ENCODE measurements at places on chromosomes 16 and 17. TPM values are rescaled to one million over a fixed set of nuclear protein-coding genes. Genes with fewer than 3 reads are reported as not detected.
A peak's percentile ranks its signal among the peaks of the same experiment; 100 is the strongest.

- DNase-seq = no peak
Measured at GRCh38 chr16:6095414-6095813, 997.8 kb upstream of the EEF2KMT start.

- DNase-seq = no peak
Measured at GRCh38 chr17:45914047-45914717, 19.8 kb downstream of the MAPT start.

Gene CD300H
- not detected for polyA plus RNA-seq

- no peak for DNase-seq
Measured at GRCh38 chr16:85047867-85048455, 20.4 kb downstream of the KIAA0513 start.

DNA sequence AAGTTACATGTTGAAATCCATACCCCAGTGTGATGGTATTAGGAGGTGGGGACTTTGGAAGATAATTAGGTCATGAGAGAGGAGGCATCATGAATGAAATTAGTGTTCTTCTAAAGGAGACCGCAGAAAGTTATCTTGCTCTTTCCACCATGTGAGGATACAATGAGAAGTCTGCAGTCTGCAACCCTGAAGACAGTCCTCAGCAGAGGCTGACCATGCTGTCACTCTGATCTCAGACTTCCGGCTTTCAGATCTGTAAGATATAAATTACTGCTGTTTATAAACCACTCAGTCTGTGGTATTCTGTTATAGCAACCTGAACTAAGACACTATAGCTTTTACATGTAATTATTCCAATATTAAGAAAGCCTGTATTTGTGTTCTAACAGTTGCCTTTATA, 116.7 kb upstream of the CES5A start:
- DNase-seq = peak; percentile 33

Gene IL4R
- polyA plus RNA-seq = 16.1 TPM

GRCh38 chr17:62062944-62063343, 2.1 kb downstream of the MED13 start:
- no peak for DNase-seq

GRCh38 chr16:89364606-89365005, 125.8 kb downstream of the ANKRD11 start:
- peak; percentile 75 for DNase-seq

Gene CNTNAP1
- polyA plus RNA-seq = 74.3 TPM

DNA sequence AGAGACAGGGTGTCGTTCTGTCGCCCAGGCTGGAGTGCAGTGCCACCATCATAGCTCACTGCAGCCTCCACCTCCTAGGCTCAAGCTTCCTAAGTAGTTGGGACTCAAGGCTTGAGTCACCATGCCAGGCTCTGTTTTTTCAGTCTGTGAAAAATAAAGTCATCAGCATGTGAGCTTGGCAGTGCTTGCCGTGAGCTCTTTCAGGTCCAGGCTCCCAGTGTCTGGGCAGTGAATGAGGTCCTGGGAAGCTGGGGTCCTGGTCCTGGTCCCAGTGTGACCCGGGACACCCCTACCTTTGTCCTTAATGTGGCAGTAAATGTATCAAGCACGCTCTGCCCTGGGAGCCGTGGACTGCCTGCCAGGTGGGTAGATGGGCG, 22.9 kb upstream of the RPL13 start:
- no peak for DNase-seq

- peak; percentile 79 for DNase-seq
Measured at GRCh38 chr17:38420518-38420917, 7.7 kb upstream of the ARHGAP23 start.

GRCh38 chr16:49452108-49452507, 78.5 kb downstream of the C16orf78 start:
- no peak for DNase-seq

- DNase-seq = no peak
Measured at GRCh38 chr17:58282442-58282841, 1.7 kb upstream of the MPO start.

GRCh38 chr17:36184023-36184765, 7.8 kb upstream of the TBC1D3B start:
- DNase-seq = peak; percentile 20

GRCh38 chr16:17213025-17213424, 257.7 kb downstream of the XYLT1 start:
- no peak for DNase-seq

Gene LCAT
- 11.1 TPM for polyA plus RNA-seq

Gene CCL17
- not detected for polyA plus RNA-seq

GRCh38 chr16:10876799-10877341, at the start of gene CIITA:
CIITA (plus strand) TSS chr16:10877202; CDS start chr16:10877331, 129 bp downstream.
- DNase-seq = no peak

GRCh38 chr17:47703191-47703591, 9.2 kb downstream of the TBKBP1 start:
- DNase-seq = no peak

DNA sequence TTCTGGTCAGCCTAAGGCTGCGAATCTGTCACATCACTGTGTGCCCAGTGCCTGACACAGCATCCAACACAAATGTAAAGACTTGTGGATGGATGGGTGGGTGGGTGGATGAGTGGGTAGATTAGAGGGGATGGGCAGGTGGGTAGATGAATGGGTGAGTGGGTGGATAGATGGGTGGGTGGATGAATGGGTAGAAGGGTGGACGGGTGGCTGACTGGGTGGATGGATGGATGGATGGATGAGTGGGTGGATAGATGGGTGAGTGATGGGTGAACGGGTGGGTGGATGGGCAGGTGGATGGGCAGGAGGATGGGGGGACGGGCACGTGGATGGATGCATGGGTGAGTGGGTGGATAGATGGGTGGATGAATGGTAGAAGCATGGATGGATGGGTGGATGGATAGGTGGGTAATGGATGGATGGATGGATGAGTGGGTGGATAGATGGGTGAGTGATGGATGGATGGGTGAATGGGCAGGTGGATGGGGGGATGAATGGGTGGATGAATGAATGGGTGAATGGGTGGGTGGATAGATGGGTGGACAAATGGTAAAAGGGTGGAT, 31.1 kb upstream of the ZFPM1 start:
- no peak for DNase-seq

DNA sequence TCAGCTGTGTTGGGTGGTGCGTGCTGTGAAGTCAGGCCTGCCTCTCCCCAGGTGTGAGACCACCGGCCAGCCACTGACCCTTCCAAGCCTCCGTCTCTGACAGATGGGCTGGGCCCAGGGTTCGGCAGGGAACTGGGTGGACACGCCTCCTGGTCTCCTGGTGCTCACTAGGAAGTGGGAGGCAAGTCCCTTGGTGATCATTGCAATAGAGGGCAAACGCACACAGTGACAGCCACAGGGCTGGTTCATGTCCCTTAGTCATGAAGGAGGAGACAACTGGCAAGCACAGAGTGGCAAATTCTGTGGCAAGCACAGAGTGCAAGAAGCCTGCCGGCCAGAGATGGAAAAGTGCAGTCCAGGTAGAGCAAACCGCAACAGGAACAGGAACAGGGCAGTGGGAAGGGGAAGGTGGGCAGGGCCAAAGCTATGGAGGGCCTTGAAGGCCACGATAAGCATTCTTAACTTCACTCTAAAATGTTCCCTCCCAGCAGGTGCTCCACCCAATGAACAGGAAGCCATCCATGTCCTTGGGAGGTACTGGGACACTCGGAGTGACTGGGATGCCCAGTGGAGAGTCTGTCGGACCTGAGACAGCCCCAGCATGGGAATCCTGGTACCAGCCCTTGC, 21.9 kb downstream of the USP7 start:
- DNase-seq = no peak

GRCh38 chr17:18231164-18231563, 5.7 kb downstream of the LLGL1 start:
- DNase-seq = no peak

- no peak for DNase-seq
Measured at GRCh38 chr16:29316761-29317183, 89.7 kb downstream of the NPIPB11 start.

DNA sequence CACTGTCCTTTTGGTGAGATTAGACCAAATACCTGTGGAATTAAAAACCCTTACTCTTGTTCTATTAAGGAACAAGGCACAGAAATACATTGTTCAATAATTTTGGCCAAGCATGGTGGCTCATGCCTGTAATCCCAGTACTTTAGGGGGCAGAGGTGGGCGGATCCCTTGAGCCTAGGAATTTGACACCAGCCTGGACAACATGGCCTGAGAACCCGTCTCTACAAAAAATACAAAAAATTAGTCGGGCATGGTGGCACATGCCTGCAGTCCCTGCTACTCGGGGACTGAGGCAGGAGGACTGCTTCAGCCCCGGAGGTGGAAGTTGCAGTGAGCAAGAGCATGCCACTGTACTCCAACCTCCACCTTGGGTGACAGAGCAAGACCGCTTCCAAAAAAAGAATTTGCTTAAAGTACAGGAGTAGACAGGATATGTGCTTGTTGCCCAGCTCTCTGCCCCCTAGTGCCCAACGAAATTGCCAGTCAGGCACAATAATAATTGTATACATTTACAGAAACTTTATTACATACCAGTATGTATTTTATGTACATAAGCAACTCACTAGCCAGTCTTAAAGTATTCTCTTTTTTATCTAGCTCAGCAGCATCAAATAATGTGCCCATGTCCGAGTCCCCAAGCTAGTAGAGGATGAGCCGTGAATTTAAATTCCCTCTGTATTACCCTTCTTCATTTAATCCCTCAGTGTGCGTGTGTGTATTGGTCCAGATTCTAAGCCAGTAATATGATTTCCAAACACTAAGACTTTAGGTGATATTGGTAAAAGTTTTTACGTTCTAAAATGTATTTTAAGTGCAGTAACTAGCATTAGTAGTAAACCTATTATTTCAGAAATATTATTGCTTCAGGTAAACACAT, 1.4 kb downstream of the THUMPD1 start:
- peak; percentile 6 for DNase-seq

Gene ATP2C2
- 0.33 TPM for polyA plus RNA-seq

- no peak for DNase-seq
Measured at GRCh38 chr17:64638552-64639203, 23.4 kb downstream of the SMURF2 start.

Gene HOXB4
- polyA plus RNA-seq = 0.03 TPM

GRCh38 chr16:23359092-23359760, 57.1 kb downstream of the SCNN1B start:
- no peak for DNase-seq

Gene HBA2
- polyA plus RNA-seq = not detected

DNA sequence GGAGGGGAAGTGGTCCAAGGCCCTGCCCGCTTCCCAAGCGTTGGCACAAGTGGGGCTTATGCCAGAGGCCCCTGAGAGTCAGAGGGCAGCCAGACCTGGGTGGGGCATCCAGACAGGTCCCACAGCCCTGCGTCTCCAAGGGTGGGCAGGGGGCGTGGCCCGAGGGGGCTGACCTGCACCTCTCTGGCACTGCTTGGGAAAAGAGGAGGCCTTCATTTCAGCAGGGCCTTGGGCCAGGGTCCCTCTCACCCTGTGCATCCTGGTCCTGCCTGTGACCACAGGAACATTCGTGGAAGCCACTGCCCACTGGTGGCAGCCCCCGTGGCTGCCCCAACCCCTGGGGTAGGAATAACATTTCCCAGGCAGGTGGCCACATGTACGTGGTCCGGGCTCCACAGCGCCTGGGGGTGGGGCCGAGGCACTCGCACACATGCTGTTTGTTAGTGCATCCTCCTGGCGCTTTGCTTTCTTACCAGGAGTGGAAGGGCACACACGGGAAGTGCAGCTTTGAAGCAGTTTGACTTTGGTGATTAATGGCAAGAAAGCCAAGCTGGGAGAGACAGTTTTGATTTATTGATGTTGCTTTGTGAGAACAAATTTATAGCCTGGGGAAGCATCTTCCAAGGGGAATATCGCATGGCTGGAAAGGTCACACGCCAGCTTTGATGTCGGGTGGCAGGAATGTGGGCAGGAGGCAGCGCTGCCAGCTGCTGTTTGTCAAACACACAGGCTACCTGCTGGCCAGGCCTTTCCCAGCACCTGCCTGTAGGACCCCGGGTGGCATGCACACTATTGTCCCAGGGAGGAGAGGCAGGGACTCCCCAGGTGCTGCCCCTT, 4.3 kb downstream of the CENPX start:
- DNase-seq = no peak

Gene CBLN1
- not detected for polyA plus RNA-seq

DNA sequence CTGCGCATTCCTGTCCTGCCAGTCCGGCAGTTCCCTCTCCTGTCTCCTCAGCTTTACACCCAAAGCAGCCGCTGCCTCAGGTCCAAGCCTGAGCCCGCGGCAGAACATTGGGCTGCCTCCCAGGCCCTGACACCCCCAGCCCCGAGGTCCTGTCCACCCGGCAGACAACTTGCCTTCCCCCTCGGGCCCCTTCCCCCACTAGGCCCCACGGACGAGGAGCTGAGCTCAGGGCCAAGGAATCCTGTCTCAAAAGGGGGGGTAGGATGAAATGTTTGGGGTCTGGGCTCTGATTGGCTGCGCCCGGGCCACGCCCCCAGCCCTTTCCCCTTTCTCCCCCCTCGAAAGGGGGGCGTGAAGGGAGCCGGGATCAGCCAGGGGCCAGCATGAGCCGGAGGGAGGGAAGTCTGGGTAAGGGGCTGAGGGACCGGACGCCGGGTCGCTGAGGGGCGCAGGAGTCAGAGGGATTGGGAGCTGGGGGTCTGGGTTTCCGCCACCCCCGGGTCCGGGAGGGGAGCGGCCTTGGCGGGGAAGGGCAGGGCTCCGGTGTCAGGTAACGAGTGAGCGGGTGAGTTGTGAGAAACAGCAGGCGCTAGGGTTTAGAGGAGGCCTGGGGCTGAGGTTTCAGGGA, at the start of gene CTF1:
CTF1 (plus strand) TSS at position 354 of the 628 bp plus-strand sequence; CDS start at position 384, 30 bp downstream.
- DNase-seq = peak; percentile 85

Gene SRCAP
- 5.6 TPM for polyA plus RNA-seq

DNA sequence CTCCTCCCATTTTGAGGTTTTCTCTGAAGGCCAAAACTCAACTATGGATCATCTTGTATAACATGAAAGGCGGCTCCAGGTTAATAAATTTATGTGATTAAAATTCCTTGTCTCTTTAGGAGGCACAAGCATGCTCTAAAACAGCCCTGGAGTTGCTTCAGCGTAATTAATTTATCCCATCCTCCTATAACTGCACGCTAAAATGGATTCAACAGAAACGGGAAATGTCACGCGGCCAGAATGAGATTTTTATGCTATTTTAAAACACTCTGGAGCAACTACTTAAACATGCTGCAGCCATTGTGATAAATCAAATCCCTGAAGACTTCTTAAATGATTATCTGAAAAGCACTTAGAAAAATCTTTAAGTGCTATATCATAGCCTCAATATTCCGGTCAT, 106.6 kb downstream of the ADAMTS18 start:
- DNase-seq = no peak

DNA sequence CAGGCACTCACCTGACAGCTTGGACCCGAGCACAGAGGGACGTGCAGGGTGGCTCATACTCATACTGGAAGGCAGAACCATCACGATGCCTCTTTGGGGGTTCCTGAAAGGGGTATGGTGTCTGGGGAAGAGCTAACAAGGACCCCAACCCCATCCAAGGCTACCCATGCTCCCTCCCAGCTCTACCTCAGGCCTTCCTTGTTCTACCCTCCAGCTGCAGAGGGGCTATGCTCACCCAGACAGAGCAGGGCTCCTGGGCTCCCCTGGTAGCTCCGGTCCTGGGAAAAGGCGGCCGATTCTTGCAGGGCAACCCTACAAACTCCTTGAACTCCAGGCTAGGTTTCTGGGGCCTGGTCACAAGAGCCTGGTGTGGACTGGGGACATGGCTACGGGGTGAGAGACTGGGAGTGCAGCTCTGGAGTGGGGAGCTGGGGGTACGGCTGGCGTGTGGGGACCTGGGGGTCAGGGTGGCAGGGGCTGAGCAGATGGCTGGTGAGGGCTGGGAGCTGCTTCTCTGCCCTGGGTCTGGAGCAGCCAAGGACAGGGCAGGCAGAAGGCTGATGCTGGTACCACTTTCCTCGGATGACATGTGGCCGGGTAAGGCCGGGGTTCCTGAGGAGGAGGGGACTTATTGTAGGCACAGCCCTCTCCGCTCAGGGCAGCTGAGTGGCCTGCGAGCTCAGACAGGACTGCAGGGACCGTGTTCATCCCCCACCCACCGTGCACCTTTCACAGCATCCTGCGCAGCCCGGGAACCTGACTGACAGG, 2.1 kb downstream of the ACD start:
- DNase-seq = no peak
